Activated CD8-positive, alpha-beta T cell treated with anti-CD3 and anti-CD28 coated beads, Interleukin-2, amount 10 ng/mL, durations not matched to agents 7 days and 5 days (primary cell): ENCODE measurements at places on chromosomes 11 and 22. TPM values are rescaled to one million over a fixed set of nuclear protein-coding genes. Genes with fewer than 3 reads are reported as not detected.

Gene C11orf58
- total RNA-seq, result 104 TPM

Gene ANGPTL5
- not detected for total RNA-seq

Gene OR52A1
- not detected for total RNA-seq

Gene MTA2
- total RNA-seq, result 273 TPM

Gene ARL14EP
- 27.3 TPM for total RNA-seq

Gene PRAME
- total RNA-seq, result not detected

Gene ART1
- total RNA-seq, result not detected

Gene MMP12
- not detected for total RNA-seq

Gene OTOG
- total RNA-seq, result not detected

Gene TRIM51
- not detected for total RNA-seq

Gene TMEM151A
- not detected for total RNA-seq

Gene CATSPER1
- total RNA-seq, result not detected

Gene OR56A3
- not detected for total RNA-seq

Gene TRIM49
- total RNA-seq, result not detected

Gene VWCE
- 3.3 TPM for total RNA-seq

Gene BTG4
- total RNA-seq, result not detected

Gene RCN1
- total RNA-seq, result 14.6 TPM

Gene BRSK2
- 0.39 TPM for total RNA-seq

Gene HEPHL1
- not detected for total RNA-seq

Gene PATL1
- 47.8 TPM for total RNA-seq

Gene P4HA3
- not detected for total RNA-seq

Gene NLRP14
- total RNA-seq, result 0.13 TPM

Gene PRRG4
- total RNA-seq, result 0.26 TPM

Gene CTSF
- 0.90 TPM for total RNA-seq

Gene OR56B4
- not detected for total RNA-seq

Gene DRD4
- 0.42 TPM for total RNA-seq

Gene ELFN2
- total RNA-seq, result 0.05 TPM
